ENCODE measurements at places on chromosomes 1 and 21.
A peak's percentile ranks its signal among the peaks of the same experiment; 100 is the strongest.

DNA sequence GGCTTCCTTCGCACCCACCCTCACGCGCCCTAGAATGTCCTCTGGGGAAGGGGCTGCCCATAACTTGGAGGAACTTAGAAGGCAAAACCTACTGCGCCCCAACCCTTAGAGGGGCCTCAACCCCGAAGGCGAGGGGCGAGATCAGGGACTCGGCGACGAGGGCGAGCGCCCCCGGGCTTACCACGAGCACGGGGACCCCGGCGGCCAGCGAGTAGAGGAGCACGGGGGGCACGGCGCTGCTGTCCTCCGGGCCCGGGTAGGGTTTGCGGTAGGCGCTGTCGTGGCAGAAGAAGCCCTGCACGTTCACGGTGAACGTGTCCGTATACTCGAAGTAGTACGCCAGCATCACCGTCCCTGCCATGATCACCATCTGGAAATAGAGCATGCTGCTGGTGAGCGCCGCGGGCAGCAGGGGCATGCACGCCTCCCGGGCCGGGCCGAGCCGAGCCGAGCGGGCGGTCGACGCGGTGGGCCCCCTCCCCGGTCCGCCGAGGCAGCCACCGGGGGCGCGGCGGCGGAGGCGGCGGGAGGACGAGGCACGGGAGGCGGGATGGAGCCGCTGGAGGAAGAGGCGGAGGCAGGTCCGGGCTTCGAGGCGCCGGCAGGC, 304 bp downstream of the PLPPR5 start:
- DNase-seq = no peak

GRCh38 chr1:30872948-30873263, 35.7 kb downstream of the SDC3 start:
- DNase-seq = no peak

DNA sequence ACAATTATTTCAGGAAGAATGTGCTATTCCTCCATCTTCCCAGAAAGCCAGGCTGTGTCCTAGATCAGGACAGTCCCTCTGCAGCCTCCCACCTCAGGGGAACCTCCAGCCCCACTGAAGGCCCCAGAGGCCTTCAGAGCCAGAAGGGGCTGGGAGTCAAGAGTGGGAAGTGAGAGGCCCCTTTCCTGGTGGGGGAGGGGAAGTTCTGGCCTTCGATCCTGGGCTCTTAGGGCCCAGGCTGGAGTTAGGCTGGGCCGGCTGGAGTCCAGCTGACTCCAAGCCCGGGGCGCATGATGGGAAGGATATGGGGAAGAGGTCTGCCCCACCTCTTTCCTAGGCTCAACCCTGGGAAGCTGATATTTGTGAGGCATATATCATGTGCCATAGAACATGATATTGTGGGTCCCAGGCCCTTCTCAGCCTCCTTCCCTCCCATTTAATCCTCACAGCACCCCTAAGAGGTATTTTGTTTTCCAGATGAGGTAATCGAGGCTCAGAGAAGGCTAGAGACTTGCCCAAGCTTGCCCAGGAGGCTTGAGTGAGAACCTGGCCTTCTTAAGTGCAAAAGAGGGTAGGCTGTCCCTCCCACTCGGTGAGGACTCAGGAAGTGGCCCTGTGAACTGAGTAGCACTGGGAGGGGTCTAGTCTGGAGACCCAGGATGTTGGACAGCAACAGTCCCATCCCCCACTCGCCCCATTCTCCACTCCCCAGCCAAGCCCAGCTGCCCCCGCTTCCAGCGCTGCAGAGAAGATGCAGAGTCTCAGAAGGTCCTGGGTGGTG, 18.6 kb upstream of the HSPG2 start:
- DNase-seq = no peak

DNA sequence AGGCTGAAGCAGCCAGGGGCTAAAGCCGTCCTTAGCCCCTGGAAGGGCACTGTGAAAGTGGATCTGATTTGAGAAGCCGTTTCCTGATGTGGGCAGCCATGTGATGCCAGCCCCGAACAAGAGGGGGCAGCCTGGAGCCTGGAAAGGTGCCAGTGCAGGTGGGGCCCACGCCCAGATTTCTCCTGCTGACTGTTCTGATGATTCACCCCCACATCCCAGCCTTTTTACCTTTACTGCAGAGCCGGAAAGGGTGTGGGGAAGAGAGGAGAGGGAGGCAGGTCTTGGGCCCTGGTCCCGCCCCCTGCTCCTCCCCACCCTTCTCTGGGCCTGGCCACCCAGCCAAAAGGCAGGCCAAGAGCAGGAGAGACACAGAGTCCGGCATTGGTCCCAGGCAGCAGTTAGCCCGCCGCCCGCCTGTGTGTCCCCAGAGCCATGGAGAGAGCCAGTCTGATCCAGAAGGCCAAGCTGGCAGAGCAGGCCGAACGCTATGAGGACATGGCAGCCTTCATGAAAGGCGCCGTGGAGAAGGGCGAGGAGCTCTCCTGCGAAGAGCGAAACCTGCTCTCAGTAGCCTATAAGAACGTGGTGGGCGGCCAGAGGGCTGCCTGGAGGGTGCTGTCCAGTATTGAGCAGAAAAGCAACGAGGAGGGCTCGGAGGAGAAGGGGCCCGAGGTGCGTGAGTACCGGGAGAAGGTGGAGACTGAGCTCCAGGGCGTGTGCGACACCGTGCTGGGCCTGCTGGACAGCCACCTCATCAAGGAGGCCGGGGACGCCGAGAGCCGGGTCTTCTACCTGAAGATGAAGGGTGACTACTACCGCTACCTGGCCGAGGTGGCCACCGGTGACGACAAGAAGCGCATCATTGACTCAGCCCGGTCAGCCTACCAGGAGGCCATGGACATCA, at the start of gene SFN:
SFN (plus strand) TSS at position 369 of the 904 bp plus-strand sequence; CDS start at position 433, 64 bp downstream.
- DNase-seq = no peak

GRCh38 chr1:204454476-204454875, 40.1 kb downstream of the PIK3C2B start:
- DNase-seq = no peak

GRCh38 chr1:23628951-23629387, 62.6 kb upstream of the RPL11 start:
- no peak for DNase-seq

- no peak for DNase-seq
Measured at GRCh38 chr1:112557385-112557784, 48.6 kb downstream of the WNT2B start.

DNA sequence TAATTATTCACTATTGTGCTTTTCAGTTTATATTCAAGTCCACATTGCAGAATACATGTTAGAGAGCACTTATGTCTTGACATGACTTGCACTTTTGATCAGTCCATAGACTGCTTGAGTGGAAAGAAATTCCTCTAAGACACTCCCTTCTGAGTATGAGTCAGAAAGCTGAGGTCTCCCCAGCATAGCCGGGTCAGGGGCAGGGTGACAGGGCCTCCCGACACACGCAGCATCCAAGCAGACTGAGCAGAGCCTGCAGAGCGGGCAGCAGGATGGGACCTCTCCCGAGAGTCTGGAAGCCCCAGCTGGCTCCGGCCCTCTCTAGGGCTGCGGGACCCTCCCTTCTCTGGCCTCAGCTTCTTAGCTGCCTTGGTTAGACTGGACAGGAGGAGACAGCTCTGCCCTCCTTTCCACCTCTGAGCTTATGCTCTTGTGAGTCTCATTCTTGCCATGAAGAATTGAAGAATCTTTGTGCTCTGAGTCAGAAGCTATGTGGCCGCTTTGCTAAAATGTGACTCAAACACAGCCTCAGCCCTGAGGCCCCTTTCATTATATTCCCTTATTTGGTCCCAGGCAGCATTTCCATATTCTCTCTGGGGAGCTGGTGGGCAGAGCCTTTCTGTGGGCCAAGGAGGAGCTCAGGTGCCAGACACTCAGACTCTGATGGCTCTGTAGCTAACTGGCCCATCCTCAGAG, 11.2 kb upstream of the CAPN2 start:
- DNase-seq = peak; percentile 86

All from HFF-Myc (cell line).